Amniotic stem cell (primary cell): ENCODE measurements at places on chromosomes 5 and 9.
A peak's percentile ranks its signal among the peaks of the same experiment; 100 is the strongest.

- DNase-seq, result no peak
These were observed 160.4 kb downstream of the SIL1 start for GRCh38 chr5:139037732-139038131.

GRCh38 chr5:72681781-72682180 is 134.7 kb upstream of the TNPO1 start:
- DNase-seq, result no peak

DNA sequence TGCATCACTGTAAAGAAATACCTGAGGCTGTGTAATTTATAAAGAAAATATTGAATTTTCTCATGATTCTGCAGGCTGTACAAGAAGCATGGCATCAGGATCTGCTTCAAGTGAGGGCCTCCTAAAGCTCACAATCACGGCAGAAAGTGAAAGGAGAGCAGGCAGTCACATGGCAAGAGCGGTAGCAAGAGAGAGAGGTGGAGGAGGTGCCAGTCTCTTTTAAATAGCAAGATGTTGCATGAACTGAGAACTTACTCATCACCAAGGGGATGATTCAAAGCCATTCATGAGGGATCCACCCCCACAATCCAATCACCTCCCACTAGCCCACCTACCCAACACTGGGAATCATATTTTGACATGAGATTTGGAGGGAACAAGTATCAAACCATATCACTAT is 184.5 kb upstream of the PAPPA start:
- DNase-seq, result no peak

- DNase-seq, result no peak
These were observed 211.6 kb downstream of the DOCK8 start for GRCh38 chr9:426264-426663.

DNA sequence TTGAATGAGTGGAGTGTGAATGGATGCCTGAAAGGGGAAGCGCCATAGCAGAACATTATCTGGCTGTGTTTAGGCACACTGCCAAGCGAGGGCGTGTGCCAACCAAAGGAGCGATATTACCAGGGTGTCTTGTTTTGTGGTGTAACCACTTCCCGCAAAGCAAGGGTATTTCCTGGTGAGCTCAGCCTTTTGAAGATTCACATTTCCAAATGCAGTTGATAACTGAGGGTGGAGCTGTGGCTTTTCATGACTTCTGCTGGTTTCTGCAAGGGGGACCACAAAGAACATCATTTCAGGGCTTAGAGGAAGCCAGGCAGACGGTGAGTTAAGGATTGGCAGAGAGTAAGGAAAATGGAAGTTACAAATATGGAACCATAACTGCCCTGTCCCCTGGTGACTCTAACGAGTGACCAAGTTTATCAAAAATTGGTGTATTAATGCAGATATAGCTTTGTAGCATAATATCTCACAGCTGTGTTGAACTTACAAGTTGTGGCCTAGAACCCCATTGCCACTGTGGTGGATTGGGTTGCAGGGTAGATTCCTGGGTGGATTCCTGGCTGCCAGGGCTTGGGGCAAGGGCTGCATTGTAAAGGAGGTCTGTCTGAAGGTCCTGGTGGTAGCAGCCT is 71.4 kb downstream of the RALGPS1 start:
- DNase-seq, result no peak

DNA sequence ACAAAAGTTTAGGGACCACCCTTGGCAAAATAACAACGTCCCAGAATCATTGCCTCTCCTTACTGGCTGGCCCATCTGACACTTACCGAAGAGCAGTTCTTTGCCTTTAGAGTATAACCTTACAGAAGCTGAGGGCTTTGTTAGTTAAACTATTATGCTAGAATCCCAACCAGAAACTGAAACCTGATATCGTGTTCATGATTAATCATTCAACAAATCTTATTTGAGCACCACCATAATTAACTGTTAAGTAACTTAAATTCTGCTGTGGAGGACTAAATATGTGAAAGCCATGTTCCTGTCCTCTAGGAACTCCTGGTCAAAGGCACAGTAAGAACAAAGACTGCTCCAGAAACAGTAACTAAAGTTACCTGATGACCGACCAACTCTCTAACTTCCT is 104.9 kb downstream of the ARL15 start:
- DNase-seq, result no peak

DNA sequence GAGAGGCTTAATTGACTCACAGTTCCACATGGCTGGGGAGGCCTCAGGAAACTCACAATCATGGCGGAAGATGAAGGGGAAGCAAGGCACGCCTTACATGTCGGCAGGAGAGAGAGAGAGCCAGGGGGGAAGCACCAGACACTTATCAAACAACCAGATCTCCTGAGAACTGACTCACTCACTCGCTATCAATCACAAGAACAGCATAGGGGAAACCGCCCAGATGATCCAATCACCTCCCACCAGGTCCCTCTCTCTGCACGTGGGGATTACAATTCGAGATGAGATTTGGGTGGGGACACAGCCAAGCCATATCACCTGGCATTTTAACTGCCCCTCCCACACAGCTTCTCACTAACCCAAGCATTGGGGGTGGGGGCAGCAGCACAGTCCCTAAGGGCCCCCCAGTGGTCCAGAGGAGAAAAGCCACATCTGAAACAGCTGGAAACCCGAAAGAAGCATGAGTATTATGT is 76.1 kb upstream of the ASS1 start:
- no peak for DNase-seq

DNA sequence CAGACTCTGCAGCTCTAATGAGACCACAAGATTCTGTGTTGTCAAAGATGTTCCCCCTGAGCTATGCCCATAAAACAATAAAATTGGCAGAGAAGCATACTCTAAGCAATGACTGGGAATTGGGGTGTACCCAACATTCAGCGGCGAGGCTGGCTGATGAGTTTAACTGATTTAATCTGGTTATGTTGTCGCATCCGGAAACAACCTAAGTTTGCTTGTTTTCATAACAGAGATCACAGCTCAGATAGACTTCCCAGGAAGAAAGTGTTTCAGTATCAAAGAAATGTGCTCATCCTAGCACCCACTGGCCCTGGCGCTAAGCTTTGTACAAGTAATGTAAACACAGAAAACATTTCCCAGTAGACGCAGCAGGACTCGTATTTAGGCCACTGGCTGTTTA is 7.4 kb downstream of the SEMA5A start:
- no peak for DNase-seq

GRCh38 chr5:151155775-151156506 is 1.6 kb downstream of the ANXA6 start:
- peak; percentile 13 for DNase-seq

GRCh38 chr5:172086194-172086975 is 79.9 kb upstream of the FBXW11 start:
- no peak for DNase-seq

- no peak for DNase-seq
These were observed 35.9 kb downstream of the PLEKHG4B start for GRCh38 chr5:127886-128285.

DNA sequence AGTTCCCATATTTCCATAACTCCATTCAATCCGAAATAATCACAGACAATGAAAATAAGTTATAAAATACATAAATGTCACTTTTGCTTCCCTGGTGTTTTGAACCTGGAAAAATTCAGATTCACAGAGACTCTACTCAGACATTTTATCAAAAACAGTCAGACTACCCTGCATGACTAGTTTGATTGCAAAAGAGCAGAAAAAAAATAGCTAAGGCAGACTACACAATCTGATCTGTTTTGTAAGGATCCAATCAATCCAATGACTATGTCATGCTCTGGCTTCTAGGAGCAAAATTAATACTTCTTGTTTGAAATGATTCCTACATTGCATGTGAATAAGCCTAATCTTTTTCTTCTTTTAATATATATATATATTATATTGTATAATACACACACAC is 1262.6 kb downstream of the EFNA5 start:
- no peak for DNase-seq

GRCh38 chr5:151663617-151664293 is 23.0 kb downstream of the SPARC start:
- DNase-seq, result no peak

- DNase-seq, result no peak
These were observed 141.1 kb downstream of the CHSY3 start for GRCh38 chr5:130045334-130045733.

- no peak for DNase-seq
These were observed 20.6 kb downstream of the PSMB7 start for GRCh38 chr9:124394596-124394995.

- DNase-seq, result no peak
These were observed 7.5 kb downstream of the KIAA1958 start for GRCh38 chr9:112494153-112494552.

- no peak for DNase-seq
These were observed 142.5 kb downstream of the ACER2 start for GRCh38 chr9:19551124-19551929.

DNA sequence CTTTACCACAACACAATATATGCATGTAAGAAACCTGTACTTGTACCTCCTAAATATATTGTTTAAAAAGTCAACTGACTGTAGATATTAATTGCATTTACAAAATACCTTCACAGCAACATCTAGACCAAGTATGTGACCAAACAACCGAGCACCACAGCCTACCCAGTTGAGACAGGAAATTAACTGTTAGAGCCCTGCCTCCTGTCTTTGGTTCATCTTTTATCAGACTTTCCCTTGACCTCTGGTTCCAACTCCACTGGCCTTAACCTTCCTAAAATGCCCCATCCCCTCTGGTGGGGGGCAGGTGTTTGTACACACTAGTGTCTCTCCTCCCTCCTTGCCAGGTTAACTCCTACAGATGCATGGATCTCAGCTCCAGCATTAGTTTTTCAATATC is 155.0 kb upstream of the PANK3 start:
- no peak for DNase-seq

DNA sequence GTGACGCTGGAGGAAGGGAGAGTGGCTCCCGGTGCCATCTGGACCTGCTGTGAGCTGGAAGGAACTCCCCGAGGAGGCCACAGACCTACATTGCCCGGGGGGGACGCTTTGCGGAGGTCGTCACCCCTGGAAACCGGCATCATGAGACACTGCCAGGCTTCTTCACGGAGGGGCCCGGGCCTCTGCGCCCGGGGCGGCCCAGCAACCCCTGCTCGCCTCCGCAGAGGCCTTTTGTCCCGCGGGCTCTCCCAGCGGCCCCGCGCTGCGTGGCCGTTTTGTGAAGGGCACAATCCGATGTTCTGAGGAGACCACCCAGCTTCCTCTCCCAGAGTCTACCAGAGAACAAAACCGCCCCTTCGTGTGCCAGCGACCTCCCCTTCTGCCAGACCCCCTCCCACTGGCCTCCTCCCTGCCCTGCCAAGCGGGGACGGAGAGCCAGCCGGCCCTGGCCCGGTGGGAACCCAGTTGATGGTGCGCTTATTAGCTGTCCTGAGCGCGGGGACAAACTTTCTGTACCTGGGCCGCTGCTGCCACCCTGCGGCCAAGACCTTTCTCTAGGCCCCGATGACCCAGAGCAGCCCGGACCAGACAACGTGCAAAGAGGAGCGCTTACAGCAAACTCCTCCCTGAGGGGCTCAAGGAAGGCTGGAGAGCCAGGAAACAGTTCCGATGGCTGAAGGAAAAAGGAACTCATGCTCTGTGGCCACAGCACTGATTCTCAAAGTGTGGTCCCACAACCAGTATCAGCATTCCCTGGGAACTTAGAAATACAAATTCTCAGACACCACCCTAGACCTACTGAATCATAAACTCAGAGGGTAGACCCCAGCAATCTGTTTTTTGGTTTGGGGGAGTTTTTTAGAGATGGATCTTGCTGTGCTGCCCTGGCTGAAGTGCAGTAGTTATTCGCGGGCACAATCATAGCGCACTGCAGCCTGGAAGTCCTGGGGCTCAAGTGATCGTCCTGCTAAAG is 86.7 kb downstream of the SLC1A3 start:
- peak; percentile 23 for DNase-seq

- no peak for DNase-seq
These were observed 408.3 kb downstream of the SH3GL2 start for GRCh38 chr9:17987189-17987588.

GRCh38 chr5:89232139-89232603 is 349.2 kb upstream of the MEF2C start:
- DNase-seq, result no peak

DNA sequence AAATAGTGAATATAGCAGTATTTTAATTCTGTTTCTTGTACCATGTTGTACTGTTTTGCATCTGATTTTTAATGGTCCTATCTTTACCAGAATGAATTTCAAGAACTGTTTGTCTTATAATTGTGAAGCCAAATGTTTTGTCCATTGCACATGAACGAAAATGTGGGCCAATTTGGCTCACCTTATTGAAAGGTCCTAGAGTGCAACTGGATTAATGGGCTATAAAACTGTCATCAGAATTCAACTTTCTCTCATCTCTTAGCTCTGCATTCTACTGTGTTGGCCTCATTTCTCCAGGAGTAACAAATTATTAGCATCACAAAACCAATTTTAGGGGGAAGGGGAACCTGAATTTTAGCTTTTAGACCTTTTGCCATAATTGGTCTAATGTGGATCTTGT is 179.4 kb upstream of the NUDT12 start:
- DNase-seq, result no peak
